ENCODE measurements at places on chromosomes 5 and 9.

GRCh38 chr5:52856564-52856963 lies 68.8 kb downstream of the ITGA1 start:
- H3K4me3 ChIP-seq = no peak overlapping the region
- no peaks in the 10 kb centered on the region for H3K27me3 ChIP-seq
- no peaks in the 10 kb centered on the region for H3K36me3 ChIP-seq
- H3K4me1 ChIP-seq = no peaks in the 10 kb centered on the region
- no peak for DNase-seq

GRCh38 chr9:95383185-95383676 lies 65.7 kb upstream of the FANCC start:
- H3K4me1 ChIP-seq = no peaks in the 10 kb centered on the region
- no peak overlapping the region for H3K4me3 ChIP-seq
- H3K27ac ChIP-seq = no peak overlapping the region

- H3K36me3 ChIP-seq = no peaks in the 10 kb centered on the region
- no peak overlapping the region for H3K4me3 ChIP-seq
- no peak overlapping the region for H3K27ac ChIP-seq
- H3K27me3 ChIP-seq = no peaks in the 10 kb centered on the region
- no peak for DNase-seq
Measured at GRCh38 chr5:15254607-15255006, 245.4 kb upstream of the FBXL7 start.

DNA sequence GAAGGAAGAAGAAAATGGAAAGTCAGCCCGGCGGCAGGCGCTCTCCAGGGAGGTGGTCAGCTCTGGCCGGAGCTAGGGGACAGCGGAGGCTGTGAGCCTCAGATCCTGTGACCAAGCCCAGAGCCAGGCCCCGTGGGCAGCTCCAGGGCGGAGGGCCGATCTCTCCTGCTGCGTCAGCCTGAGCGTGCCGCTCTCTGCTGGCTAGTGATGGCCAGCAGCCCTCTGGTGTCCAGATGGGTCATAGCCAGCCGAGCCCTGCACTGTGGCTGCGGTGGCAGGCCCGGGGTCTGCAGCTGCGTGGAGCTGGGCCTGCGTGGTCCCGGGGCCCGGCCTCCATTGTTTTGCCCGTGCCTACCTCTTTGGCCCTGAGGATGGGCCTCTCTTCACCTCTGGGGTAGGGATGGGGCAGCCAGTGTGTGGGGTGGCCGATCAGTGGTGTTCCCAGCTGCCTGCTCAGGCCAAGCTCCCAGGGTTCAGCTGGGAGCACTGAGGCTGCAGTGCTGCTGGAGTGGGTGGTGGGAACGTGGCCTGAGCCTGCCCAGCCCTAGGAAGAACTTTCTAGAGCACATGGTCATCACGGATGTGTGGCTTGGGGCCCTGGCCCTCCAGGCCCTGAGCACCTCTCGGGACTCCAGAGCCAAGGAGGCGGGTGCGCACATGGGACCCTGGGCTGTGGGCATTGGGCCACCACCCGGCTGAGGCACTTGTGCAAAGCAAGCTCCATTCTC lies 17.1 kb upstream of the NRARP start:
- peaks cover 36% of the 10 kb centered on the region for H3K4me1 ChIP-seq
- H3K27ac ChIP-seq = no peak overlapping the region
- H3K4me3 ChIP-seq = no peak overlapping the region
- no peaks in the 10 kb centered on the region for H3K36me3 ChIP-seq
- DNase-seq = no peak

DNA sequence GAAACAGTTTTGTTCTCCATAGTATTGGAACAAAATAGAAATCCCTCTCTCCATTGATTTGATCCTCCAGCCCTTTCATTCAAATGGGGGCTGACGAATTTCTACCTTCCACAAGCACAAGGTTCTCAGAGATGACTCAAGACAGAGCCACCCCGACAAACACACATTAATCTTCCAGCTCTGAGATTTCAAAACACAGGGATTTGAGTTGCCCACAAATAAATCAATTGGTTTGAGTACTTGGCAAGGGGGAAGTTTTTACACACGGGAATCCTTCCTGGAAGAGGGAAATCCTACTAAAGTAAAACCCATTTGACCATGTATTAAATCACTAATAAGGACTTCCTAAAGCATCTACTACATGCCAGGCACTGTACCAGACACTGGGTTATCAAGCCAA lies 5.4 kb downstream of the ADRA1B start:
- no peaks in the 10 kb centered on the region for H3K36me3 ChIP-seq
- peaks cover 8% of the 10 kb centered on the region for H3K4me1 ChIP-seq
- DNase-seq = no peak
- no peak overlapping the region for H3K4me3 ChIP-seq
- H3K27ac ChIP-seq = no peak overlapping the region
- H3K27me3 ChIP-seq = peaks cover 33% of the 10 kb centered on the region

DNA sequence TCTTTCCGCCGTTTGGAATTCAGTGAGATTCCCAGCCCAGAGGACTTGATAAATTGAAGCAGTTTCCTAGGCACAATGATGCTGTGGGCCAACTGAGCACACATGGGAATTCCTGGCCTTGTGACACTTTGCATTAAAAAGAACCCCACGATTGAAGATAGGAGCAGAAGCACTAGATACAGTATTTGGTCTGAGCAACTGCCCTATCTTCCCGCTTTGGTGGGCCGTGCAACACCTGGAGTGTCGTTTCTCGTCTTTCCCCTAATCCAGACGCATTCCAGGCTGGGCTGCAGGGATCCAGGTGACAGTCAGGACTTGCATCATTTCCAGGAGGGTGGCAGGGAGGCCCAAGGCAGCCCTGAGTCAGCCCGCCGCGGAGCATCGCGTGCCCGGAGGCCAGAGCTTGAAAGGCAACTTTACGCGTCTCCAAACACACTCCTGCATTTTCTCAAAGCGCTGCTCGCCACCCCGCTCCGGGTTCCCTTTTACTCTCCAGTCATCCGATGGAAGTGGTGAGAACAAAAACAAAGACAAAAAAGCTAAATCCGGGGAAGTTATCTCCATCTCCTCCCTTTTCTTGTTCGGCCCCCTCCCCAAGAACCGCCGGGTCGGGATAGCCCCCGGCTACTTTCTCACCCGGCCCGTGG lies 753 bp upstream of the STC2 start:
- H3K27me3 ChIP-seq = peaks cover 89% of the 10 kb centered on the region
- DNase-seq = no peak
- peak overlapping the region; percentile 83 for H3K27ac ChIP-seq
- H3K36me3 ChIP-seq = peaks cover 7% of the 10 kb centered on the region
- H3K4me3 ChIP-seq = peak overlapping the region; percentile 64

GRCh38 chr5:22958462-22959262 lies 105.5 kb upstream of the CDH12 start:
- no peak overlapping the region for H3K4me3 ChIP-seq
- H3K27ac ChIP-seq = no peak overlapping the region
- no peaks in the 10 kb centered on the region for H3K27me3 ChIP-seq
- no peak for DNase-seq

Measured in stimulated activated naive B cell treated with anti-CD40 and anti-IgM and Interleukin-4, amounts not matched to agents 10 μg/mL and 1 μg/mL and 100 μg/mL, for 72 hours (primary cell).